ENCODE measurements at places on chromosomes 5 and 9. TPM values are rescaled to one million over a fixed set of nuclear protein-coding genes. Genes with fewer than 3 reads are reported as not detected.
A peak's percentile ranks its signal among the peaks of the same experiment; 100 is the strongest.

DNA sequence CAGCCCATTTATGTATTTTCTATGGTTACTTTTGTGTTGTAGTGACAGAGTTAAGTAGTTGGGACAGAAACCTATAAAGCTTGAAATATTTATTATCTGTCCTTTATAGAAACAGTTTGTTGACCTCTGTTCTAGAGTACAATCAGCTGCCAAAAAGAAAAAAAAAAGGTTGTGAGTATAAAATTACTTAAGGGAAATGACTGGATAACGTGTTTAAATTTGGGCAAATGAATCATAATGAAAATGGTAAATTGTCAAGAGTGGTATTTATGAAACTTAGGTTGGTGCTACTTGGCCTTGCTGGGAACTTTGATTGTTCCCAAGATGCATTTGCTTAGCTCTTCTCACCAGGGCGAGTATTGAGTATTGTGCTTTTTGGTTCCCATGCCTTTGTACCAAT is 70.2 kb upstream of the IL6ST start:
- no peak for DNase-seq

Gene P4HA2
- total RNA-seq = 42.0 TPM

Gene ZDHHC11B
- total RNA-seq = 35.2 TPM

Gene CCDC152
- total RNA-seq = not detected

DNA sequence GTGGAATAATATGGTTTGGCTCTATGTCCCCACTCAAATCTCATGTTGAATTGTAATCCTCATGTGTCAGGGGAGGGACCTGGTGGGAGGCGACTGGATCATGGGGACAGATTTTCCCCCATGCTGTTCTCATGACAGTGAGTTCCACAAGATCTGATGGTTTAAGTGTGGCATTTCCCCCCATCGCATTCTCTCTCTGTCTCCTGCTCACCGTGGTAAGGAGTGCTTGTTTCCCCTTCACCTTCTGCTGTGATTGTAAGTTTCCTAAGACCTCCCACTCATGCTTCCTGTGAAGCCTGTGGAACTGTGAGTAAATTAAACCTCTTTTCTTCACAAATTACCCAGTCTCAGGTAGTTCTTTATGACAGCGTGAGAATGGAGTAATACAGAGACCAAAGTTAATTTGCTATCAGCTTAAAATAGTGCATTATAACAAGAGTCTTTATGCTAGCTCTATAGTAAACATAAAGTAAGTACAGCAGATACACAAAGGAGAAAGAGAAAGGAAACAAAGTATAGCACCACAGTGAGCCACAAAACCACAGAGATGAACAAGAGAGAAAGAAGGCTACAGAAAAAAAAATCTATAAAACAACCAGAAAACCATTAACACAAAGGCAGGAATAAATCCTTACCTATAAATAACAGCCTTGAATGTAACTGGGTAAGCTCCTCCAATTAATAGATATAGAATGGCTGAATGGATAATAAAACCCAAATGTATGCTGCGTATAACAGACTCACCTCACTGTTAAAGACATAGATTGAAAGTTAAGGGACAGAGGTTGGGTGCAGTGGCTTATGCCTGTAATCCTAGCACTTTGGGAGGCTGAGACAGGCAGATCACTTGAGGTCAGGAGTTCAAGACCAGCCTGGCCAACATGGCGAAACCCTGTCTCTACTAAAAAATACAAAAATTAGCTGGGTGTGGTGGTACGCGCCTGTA is 39.7 kb downstream of the RAPGEF6 start:
- DNase-seq = no peak

- no peak for DNase-seq
Observed at GRCh38 chr5:76425928-76426804, 23.1 kb downstream of the IQGAP2 start.

GRCh38 chr9:112881331-112881730 is 9.3 kb downstream of the SLC46A2 start:
- DNase-seq = no peak

DNA sequence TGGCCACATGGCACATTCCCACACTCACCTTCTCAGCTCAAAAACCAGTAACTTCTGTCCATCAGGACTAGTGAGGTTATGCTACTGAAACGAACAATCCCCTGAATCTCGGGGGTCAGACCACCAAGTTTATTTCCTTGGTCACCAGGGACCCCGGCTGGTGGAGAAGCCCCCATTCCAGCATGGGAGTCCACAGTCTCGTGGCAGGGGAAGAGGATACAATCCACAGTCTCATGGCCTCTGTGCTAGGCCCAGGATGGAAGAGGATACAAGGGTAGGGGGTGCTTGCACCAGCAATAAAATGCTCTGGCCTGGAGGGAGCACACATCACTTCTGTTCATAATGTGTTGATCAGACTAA is 7.4 kb upstream of the CARD19 start:
- DNase-seq = peak; percentile 48

GRCh38 chr9:124420991-124421543 is 5.8 kb upstream of the PSMB7 start:
- DNase-seq = no peak

- DNase-seq = no peak
Observed at GRCh38 chr5:96004754-96005153, 43.1 kb upstream of the ELL2 start.

Gene RANBP3L
- total RNA-seq = 1.4 TPM

DNA sequence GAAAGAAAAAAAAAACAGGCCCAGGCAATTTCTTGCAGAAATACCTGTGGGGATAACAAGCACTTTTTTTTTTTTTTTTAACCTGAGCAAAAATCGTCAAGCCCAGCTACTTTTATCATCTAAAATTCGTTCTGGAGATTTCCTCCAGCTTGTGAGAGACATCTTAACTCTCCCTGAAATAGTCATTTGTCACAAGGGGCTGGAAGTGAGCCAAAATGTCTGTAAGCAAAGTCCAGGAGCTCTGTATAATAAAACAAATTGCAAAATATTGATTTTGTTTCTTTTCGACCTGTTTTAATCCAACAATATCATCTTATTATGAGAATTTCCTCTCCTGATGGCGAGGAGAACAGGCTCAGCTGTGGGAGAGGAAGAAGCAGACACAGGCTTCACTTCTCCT is 168.4 kb downstream of the TTLL11 start:
- no peak for DNase-seq

Gene LCN15
- total RNA-seq = not detected

GRCh38 chr5:147464211-147464610 is 45.7 kb downstream of the DPYSL3 start:
- DNase-seq = no peak

Gene SPATA31C1
- total RNA-seq = not detected

Gene FAM78A
- 0.81 TPM for total RNA-seq

GRCh38 chr9:130715270-130715669 is 21.7 kb downstream of the EXOSC2 start:
- DNase-seq = no peak

GRCh38 chr9:132114102-132114707 is 34.5 kb upstream of the MED27 start:
- DNase-seq = no peak

DNA sequence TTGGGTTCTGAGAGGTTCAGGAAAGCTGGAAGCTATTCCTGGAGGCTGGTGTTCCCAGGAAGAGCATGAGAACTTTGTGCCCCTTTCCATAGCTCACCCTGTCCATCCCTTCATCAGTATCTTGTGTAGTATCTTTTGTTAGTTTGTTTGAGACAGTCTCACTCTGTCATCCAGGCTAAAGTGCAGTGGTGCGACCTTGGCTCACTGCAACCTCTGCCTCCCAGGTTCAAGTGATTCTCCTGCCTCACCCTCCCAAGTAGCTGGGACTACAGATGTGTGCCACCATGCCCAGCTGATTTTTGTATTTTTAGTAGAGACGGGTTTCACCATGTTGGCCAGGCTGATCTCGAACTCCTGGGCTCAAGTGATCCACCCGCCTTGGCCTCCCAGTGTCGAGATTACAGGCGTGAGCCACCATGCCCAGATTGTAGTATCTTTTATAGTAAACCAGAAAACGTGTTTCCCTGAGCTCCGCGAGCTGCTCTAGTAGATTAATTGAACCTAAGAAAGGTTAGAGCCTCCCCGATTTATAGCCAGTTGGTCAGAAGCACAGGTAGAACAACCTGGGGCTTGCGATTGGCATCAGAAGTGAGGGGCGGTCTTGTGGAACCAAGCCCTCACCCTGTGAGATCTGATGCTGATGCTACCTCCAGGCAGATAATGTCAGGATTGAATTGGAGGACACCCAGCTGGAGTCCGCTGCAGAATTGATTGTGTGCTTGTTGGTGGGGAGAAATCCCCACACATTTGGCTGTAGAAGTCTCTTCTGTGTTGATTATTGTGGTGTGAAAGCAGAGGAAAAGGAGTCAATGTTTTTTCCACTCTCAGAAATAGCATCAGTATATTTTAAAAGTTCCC is 32.3 kb downstream of the ATP6V0E1 start:
- DNase-seq = no peak

Gene TAF11L9
- not detected for total RNA-seq

Gene QRFP
- total RNA-seq = not detected

GRCh38 chr5:137201876-137202275 is 297.2 kb downstream of the SPOCK1 start:
- DNase-seq = peak; percentile 74

Gene NEUROG1
- not detected for total RNA-seq
